Tibial artery (tissue), 4 donors: ENCODE measurements at places on chromosomes 5 and 9.

DNA sequence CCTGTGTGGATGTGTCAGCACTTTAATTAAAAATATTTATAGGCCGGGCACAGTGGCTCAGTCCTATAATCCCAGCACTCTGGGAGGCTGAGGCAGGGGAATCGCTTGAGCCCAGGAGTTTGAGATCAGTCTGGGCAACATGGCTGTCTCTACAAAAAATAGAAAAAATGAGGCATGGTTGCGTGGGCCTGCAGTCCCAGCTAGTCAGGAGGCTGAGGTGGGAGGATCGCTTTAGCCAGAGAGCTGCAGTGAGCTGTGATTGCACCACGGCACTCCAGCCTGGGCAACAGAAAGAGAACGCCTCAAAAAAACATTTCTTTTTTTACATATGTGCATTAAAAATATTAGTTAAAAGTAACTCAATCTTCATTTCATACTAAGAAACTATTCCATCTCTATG, 6.2 kb downstream of the TBC1D9B start:
- DNase-seq: no peak

- DNase-seq: no peak
Observed at GRCh38 chr5:38249812-38250211, 8.5 kb upstream of the EGFLAM start.

DNA sequence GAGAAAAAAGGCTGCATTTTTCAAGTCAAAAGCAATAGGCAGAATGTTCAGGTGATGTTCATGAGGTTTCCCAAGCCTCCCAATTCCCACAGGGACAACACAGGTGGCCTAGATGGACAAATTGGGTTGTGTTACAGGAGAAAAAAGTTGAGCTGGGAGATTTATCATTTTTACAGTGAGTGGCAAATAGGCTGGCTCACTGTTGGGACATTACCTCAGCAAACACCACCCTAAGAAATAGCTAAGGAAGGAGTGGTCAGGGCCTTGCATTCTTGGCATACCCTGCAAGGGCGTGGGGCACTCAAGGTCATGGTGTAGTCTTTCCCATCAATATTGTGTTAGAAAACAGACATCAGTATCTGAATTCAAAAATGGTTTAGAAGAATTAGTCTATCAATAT, 23.3 kb upstream of the CPLANE1 start:
- DNase-seq: no peak

DNA sequence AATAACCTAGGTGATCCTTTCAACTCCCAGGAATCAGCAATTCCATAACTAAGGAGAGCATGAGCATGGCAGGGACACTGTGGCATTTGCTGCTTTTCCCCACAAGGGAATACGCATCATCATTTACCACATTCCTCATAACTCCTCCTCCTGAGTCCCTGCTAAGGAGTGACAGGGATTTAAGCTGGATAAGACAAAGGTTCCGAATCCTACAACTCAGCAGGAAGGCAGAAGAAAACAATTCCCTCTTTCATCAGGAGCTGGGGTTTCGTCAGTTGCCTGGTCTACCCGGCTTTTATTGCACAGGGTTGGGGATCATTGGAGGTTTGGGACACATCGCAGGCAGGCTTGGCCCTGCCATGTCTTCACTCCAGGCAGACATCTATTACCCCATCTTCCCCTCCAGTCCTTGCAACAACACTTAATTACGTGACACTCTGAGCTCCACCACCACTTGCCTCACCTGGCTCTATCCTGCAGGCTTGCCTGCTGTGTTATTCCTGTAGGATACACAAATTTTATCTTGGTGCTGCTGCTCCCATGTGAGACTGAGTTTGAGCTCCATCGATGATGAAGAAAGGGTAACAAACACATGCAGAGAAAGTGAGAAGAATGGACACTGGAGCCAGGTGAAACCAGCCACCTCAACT, 563.0 kb upstream of the KLF4 start:
- no peak for DNase-seq

GRCh38 chr9:131441441-131441840, 47.6 kb downstream of the PRRC2B start:
- DNase-seq: peak; percentile 54

DNA sequence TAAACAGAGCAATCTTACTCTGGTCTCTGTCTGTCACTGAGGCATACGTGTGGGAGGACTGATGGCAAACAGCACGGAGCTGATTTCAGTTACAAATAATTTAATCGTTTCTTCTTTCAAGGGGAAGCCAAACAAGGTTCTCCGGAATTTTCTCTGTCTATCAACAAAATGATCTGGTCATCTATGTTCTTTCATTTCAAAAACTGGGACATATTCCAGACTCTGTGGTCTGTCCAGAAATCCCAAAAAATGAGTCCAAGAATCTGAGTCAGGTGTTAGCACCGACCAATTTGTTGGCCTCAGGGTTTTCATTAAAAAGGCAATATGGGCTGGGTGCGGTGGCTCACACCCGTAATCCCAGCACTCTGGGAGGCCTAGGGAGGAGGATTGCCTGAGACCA, 69.9 kb upstream of the ZNF608 start:
- DNase-seq: no peak

DNA sequence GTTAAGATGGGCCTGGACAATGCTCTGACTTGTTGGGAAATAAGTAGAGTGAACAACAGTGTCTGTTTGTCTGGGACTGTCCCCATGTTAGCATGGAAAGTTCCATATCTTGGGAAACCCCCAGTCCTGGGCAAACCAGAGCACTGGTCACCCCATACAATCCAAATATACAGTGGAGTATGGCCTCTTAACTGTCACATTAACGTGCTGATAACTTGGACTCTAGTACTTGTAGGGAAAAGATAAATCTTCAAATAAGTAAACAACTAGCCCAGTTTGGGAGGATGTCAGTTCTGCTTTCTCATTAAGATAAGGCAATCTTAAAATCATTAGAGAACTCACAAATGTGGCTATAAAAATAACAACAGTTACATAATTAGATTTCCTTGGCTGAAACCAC, 47.6 kb upstream of the JAK2 start:
- no peak for DNase-seq

- DNase-seq: no peak
Observed at GRCh38 chr9:34124926-34125325, 1.6 kb downstream of the DCAF12 start.

- DNase-seq: no peak
Observed at GRCh38 chr9:121783111-121783510, 131.7 kb downstream of the DAB2IP start.

- DNase-seq: no peak
Observed at GRCh38 chr9:9804109-9804508, 808.7 kb downstream of the PTPRD start.

- no peak for DNase-seq
Observed at GRCh38 chr5:50328193-50328729, 112.8 kb downstream of the EMB start.
